Activated CD8-positive, alpha-beta memory T cell treated with anti-CD3 and anti-CD28 coated beads for 24 hours (primary cell): ENCODE measurements at places on chromosomes 16 and 17.
A peak's percentile ranks its signal among the peaks of the same experiment; 100 is the strongest.

GRCh38 chr17:1486802-1487695, 5.4 kb downstream of the MYO1C start:
- DNase-seq, result peak; percentile 86

GRCh38 chr17:7490144-7490543, 6.0 kb downstream of the POLR2A start:
- DNase-seq, result no peak

GRCh38 chr17:12386225-12386624, 279.5 kb upstream of the MYOCD start:
- DNase-seq, result no peak

DNA sequence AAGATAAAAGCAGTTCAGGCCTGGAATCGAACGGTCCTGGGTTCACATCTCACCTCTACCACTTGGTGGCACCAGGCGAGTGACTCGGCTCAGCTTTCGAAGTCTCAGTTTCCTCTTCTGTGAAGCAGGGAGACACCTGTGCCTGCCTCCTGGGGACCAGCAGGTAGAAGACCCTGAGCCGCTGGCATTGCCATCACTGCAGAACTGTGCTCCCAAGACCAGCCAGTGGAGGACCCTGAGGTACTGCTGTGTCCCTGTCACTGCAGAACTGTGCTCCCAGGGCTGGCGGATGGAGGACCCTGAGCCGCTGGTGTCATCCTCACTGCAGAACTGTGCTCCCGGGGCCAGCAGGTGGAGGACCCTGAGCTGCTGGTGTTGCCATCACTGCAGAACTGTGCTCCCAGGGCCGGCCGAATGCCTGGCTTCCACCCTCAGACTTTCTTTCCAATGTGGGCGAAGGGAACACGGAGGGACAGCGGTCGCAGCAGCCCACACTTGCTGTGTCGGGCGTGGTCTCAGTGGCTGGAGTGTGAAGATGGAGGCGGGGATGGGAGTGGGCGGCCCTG, 8.7 kb upstream of the SLC7A5 start:
- DNase-seq, result peak; percentile 71

DNA sequence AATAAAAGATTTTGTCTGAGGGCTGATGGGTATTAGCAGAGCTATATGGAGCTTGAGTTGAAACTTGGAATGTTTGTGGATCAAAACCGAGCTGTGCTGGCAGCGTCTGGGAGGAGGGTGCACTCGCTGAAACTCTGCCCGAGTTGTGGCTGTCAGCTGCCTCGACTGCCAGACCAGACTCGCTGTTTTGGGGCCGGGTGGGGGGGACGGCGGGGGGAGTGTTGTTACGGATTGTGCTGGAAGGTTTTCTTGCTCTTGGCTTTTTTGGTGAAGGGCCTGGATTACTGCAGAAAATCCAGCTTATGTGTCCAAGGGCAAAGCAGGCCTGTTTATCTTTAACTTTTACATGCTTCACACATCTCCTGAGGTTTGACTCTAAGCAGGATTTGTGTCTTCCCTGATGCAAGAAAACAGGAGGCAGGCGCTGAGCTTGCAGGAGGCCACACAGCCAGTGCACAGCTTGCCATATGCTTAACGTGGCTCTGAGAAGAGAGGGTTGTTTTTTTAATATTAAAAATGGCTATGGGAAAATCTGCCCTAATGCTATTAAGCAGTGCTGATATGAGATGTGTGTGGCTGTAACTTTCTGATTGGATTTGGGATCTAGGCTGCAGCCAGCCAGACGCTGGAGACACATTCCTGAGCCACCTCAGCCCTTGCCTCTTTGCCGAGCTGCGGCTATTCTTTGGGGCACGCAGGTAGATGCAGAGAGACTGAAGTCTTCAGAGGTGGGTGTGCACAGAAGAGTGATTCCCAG, 20.5 kb upstream of the RPTOR start:
- DNase-seq, result no peak
